Activated CD4-positive, alpha-beta T cell treated with anti-CD3 and anti-CD28 coated beads for 4 hours (primary cell): ENCODE measurements at places on chromosomes 13 and 19.

- DNase-seq = no peak
These were observed 39.3 kb downstream of the SIGLEC7 start for GRCh38 chr19:51181377-51181912.

DNA sequence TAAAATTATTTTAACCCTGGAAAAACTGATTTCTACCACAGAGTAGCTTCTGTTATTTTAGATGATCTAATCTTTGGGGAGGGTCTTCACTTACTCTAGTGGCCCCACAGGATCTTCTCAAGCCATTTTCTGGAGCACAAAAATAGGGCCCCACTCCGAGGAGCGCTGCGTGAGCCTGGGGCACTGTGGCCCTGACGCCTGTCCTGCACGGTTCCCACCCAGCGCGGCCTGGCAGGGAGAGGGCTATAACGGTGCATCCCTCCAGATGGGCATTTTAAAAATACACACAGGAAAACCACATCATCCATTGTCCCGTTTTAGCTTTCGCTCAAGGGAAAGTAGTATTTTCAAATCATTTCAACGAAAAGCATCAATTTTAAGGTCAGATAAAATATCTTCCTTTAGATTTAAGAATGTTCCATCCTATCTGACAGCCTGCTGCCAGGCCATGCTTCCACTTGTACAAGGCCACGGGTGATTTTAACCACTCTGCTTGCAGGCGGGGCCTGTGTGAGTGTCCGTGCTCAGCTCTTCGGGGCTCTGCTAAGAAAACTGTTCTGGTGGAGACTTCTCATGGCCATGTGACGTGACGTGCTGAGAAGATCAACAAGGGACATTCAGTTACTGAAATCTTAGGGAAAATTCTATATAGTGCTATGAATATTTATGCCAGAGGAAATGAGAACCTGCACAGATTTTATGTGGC lies 683.8 kb upstream of the SGCG start:
- DNase-seq = no peak

GRCh38 chr19:8566855-8567254 lies 10.4 kb downstream of the MYO1F start:
- DNase-seq = no peak

DNA sequence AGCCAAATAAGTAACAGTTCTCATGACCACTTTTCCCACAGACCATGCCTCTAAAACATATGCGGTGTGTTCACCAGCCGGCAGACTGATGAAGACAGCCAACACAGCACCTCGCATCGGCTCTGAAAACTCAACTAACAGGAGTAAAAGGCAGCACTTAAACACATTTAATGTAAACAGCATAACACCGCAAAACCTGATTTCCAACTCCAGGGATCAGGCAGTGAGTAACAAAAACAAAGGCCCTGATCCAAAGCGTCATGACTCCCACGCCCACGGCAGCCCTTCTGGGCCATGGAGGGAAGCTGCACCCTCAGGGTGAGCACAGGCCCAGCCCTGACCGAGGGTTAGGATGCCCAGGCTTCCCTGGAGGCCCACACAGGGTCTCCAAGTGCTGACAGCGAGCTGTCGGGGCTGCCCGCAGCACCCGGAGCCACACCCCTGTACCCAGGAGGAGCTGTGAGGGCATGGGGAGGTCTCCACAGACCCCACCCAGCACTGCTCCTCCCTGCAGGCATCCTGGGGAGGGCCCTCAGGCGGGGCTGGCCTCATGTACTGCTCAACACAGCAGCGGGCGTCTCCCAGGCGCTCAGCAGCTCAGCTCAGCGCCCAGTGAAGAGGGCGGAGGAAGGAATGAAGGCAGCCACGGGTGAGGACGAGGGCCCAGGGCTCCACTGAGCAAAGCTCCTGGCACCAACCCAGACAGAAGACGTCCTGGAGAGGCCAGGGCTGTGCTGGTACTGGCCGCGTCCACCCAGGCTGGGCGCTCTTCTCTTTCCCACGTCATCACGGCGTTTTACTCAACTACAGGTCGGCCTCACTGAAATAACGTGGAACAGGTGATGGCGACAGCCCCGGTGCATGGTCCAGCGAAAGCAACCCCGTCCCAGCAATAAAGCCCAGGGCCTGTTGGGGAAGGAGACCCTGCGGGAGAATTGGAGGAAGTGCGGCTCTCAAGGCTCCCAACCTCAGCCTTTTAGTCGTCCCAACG lies 53.7 kb downstream of the RASA3 start:
- DNase-seq = no peak

DNA sequence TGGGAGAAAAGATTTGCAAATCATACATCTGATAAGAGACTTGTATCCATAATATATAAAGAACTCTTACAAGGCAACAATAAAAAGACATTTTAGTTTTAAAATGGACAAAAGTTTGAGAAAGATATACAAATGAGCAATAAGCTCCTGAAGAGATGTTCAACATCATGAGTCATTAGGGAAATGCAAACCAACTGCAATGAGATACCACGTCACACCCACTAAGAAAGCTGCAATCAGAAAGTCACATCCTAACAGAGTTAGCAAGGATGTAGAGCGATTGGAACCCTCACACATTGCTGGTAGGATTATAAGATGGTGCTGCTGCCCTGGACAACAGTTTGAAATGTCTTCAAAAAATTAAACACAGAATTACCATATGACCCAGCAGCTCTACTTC lies 50.3 kb downstream of the GSX1 start:
- no peak for DNase-seq

GRCh38 chr13:30829145-30829832 lies 76.8 kb upstream of the MEDAG start:
- DNase-seq = no peak

DNA sequence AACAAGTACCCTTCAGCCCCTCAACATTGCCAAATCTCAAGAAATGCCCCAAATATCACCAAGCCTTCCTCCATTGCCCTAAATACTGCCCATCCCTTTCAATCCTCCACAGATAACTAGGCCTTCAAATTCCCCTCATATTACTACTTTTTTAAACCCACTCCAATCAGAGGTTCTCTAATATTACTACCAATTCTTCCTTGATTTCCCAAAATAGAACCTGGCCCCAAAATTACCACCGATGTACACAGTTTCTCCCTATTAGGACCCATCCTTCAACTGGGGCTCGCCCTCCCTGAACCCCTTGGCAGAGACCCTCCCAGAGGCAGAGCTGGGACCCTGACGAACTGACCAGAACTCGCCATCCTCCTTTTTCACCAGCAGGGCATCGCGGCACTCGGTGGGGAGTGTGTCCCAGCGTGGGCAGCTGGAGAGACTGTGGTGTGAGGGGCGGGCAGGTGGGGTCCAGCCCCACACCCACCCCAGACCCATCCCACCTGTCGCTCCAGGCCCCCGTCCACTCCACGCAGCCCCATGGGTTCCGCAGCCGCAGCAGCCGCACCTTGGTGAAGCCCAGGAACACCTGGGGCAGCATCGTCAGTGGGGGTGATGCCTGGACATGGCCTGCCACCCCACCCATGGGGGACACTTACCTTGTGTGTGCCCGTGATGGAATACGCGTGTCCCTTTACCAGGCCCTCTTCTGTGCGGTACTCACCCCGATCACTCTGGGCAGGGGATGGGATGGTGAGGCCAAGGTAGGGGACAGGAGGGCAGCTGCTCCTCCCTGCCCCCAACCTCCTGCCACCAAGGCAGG lies 6.1 kb downstream of the CAPN12 start:
- DNase-seq = no peak

- DNase-seq = no peak
These were observed 568.8 kb downstream of the PCDH9 start for GRCh38 chr13:66661336-66661735.

DNA sequence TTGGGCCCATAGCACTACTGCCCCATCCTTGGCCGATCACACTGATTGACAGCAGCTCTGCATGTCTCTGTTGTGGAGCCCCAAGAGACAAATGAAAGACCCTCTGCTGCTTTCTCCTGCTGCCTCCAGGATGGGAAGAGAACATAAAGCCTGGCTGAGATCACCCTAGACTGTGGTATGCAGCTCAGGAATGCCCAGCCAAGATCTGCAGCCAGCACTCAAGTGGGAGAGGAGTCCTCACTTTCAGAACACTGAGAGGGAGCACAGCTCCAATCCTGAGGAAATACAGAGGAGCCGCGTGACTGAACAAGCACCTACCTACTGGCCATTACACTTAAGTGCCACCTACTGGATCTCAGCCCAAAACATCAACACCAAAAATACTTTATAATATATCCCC lies 203.0 kb downstream of the POSTN start:
- no peak for DNase-seq

- no peak for DNase-seq
These were observed 15.1 kb downstream of the CC2D1A start for GRCh38 chr19:13920940-13921747.

DNA sequence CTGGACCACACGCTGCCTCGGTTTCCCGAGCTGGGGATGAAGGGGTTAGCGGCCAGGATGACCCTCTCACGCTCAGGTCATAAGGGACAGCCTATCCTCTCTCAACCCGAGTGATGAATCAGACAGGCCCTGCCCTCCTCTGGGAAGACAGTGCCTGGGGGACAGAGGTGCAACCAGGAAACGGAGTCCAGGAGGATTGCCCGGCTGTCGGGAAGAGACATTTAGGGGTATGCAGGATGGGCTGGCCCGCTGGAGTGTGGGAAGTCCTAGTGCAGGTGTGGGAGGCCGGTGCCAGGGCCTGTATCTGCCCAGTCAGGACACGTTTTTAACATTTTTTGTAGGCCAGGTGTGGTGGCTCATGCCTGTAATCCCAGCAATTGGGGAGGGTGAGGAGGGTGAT lies 8.3 kb downstream of the LSM7 start:
- DNase-seq = no peak

DNA sequence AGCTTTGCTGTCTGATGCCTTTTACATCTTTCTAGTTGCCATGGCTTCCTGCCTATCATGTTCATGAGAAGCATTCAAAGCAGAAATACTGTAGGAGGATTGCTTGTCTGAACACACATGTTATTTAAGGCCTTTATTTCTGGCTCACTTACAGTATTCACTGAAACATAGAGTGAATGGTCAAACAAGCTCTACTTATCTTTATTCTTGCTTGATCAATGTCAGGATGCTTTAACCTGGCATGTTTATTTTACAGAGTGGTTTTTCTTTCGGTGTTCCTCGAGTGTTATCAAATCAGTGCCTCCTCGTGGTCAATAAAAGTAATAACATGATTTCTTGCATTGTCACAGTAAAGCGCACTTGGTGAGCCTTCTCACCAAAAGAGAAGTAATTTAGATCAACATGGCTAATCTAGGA lies 73.5 kb upstream of the PCDH17 start:
- no peak for DNase-seq

GRCh38 chr19:32831611-32832010 lies 38.0 kb downstream of the SLC7A9 start:
- no peak for DNase-seq

GRCh38 chr13:49395451-49395865 lies 48.4 kb downstream of the CAB39L start:
- no peak for DNase-seq

DNA sequence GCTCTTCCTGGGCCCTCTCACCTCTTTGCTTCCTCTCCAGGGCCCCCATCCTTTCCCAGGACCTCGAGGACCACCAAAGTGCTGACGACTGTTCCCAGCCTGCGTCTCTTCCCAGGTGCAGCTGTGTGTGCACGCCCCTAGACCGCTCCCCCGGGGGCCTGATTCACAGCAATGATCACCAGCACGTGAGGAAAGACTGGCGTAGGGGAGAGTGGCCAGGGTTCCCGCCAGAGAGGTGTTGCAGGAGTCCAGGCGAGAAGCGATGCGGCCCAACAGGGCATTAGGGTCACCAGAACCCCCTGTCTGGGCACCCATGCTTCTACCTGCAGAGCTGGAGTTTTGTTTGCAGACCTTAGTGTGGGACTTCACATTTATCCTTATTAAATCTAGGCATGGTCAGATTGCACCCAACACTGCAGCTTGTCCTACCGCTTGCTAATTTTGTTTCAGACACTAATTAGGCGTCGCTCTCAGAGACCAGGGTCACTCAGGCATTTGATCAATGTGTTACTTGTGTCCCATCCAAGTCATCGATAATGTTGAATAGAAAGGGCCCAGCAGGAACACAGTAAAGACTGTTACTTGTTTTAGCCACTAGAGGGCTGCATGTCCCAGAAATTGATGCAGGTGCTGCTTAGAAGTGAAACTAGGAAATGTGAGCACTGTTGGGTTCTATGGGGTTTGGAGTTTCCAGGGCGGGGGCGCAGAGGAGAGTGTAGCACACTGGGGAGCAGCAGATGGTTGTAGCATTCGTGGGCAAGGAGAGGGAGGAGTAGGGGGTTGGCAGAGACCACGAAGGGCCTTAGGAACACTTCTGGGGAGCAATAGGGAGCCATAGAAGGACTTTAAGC lies 53.2 kb downstream of the CDADC1 start:
- peak; percentile 74 for DNase-seq

DNA sequence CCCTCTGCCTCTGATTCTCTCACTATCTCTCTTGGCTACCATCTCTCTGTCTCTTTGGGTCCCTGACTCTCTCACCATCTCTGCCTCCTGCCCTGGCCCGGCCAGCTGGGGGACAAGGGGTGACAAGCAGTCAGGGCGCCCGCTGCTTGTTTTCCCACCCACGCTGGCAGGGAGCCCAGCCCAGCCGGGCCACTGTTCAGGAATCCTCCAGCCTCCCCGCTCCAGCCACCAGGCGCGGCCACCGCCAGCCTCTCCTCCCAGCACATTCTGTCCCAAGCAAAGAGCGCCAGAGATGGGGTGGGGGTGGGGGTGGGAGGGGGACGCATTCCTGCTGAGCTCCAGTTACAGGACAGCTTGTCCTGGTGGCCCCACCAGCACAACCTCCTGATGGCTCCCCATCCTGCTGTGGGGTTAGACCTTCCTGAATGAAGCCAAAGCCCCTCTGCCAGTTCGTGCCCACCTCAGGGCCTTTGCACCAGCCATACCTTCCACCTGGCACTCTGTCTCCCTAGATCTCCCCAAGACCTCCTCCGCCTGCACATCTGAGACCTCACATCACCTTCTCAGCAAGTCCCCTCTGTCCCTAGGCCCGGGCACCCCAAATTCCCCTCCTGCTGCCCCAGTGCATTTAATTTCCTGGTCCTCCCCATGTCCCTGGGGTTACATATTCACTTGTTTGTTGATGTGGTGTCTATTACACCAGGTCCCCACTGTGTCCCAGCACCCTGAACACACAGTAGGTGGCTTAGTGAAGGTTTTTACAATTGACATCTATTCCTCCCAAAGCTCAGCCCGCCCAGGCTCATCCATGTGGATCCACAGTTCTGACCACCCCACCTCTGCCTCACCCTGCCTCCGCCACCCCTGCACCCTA lies 12.5 kb downstream of the ARRDC2 start:
- no peak for DNase-seq

GRCh38 chr13:114151565-114152284 lies 19.3 kb upstream of the RASA3 start:
- DNase-seq = peak; percentile 61

GRCh38 chr13:79392882-79393563 lies 13.0 kb downstream of the RBM26 start:
- peak; percentile 17 for DNase-seq

- DNase-seq = peak; percentile 32
These were observed 2.1 kb downstream of the ZNF575 start for GRCh38 chr19:43534816-43535761.

GRCh38 chr13:101178406-101178805 lies 237.9 kb downstream of the NALCN start:
- DNase-seq = no peak

- no peak for DNase-seq
These were observed 1198.5 kb downstream of the EFNB2 start for GRCh38 chr13:105336706-105337576.

- DNase-seq = no peak
These were observed 47.4 kb downstream of the SMAD9 start for GRCh38 chr13:36872621-36873020.
